ENCODE measurements at places on chromosomes 7 and 10.

DNA sequence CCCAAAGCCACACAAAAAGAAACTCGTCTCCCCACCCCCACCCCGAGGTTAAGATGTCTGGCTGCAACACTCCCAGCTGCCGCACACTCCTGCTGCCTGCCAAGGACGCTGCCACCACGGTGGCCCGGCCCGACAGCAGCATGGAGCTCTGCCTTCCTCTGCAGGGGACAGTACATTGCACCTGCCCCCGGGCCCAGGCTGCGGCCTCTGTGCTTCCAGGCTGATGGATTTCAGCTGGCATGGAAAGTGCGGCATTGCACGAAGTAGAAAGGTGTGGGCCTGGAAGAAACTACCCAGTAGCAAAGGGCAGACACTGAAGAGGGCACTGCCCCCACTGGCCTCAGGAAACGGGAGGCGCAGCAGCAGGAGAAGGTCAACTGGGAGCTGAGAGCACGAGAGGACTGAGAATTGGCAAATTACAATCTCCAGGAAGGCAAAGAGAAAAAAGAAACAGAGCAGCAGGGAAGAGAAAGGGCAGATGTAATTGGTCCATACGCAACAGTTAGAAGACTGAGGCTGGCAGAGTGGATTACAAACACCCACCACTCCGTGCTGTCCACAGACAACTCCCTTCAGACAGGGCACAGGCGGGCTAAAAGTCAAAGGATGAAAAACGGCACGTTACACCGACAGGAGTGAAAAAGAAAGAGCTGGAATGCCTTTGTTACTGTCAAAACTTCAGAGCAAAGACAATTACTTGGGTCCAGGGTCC is 117.1 kb upstream of the DIP2C start:
- DNase-seq: no peak

- no peak for DNase-seq
Measured at GRCh38 chr10:62795762-62796161, 8.8 kb upstream of the ADO start.

GRCh38 chr7:38709123-38709522 is 78.0 kb upstream of the AMPH start:
- DNase-seq: no peak

GRCh38 chr10:102714621-102715455 is at the start of gene SFXN2:
Gene SFXN2, plus strand, starts transcription at chr10:102714636. Its CDS starts 12,001 bp downstream, at chr10:102726637.
- DNase-seq: no peak

- DNase-seq: no peak
Measured at GRCh38 chr10:95265572-95265971, 25.2 kb downstream of the PDLIM1 start.

DNA sequence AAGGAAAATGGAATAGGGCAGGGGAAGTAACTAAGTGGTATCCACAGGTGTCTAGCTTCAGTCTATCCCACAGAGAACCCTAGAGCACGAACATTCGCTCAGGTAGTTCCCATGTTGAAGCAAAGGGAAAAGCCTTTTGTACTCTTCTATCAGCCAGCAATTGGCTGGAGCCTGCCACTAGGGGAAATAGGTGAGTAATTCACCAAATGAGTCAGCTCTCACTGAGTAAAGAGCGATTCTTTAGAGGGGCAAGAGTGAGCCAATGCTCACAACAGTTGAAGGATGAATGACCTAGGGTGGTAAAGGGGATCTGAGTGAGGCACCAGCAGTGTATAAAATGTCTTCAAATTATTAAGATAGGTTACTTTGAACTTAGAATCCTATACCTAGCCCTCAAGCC is 94.1 kb upstream of the ZNF800 start:
- DNase-seq: no peak

- DNase-seq: no peak
Measured at GRCh38 chr10:97863808-97864207, 14.2 kb downstream of the GOLGA7B start.

DNA sequence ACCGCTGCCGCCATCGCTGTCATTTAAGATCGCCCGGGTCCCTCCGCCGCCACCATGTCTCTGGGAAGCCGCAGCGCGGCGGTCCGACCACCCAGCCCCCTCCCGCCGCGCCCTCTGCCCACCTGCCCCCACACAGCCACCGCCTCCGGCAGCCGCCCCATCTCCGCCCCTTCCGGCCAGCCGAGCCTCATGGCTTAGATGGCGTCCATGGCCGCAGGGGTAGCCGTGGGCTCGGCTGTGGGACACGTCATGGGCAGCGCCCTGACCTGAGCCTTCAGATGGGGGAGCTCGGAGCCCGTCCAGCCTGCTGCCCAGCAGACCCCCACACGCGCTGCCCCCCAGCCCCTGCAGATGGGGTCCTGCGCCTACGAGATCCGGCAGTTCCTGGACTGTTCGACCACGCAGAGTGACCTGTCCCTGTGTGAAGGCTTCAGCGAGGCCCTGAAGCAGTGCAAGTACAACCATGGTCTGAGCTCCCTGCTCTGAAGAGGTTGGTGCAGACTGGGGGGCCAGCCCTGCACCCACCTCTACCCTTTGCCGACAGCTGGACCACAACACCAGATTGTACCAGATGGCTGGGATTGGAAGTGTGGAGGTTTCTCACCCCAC is 38.0 kb upstream of the TARP start:
- DNase-seq: no peak

DNA sequence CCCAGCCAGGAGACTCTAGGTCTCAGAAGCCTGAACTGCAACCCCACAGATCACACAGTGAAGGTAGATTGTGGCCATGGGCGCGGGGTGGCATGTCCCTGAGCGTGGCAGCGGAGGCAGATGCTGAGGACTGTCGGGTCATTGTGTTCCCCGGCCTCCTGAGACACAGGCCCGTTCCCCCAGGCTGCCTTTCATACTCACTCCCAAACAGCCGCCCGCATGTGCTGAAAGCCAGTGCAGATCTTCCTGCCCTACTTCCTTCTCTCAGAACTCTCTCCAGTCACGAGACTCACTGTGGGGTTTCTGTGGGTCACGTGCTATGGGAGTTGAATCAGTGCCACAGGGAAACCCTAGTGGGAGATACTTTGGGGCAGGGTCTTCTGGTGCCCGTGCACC is 48.0 kb downstream of the ZNF467 start:
- DNase-seq: no peak

- DNase-seq: peak; percentile 54
Measured at GRCh38 chr7:27095897-27096767, at the start of gene HOXA1. Gene HOXA1, minus strand, starts transcription at chr7:27096000. Its CDS starts 88 bp downstream, at chr7:27095912.

DNA sequence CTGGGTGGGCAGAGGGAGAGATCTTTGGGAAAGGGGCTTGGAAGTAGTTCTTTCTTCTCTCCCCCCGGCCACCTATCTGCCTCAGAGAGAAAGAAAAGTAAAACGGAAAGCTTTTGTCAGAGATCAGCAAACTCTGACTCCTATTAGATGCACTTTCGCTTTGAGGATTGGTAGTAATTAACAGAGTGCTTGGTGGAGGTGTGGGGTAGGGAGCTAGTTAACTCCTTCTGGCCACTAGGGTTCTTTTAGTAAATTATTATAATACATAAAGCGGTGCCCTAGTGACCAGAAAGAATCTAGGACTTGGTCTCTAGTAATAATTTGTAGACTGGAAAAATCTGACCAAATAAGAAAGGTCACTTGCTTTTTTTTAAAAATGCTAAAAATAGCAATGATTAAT is 54.6 kb downstream of the CPVL start:
- no peak for DNase-seq

- DNase-seq: no peak
Measured at GRCh38 chr10:74705358-74705980, 120.9 kb upstream of the KAT6B start.

GRCh38 chr10:93074147-93074596 is 479 bp downstream of the CYP26A1 start:
- no peak for DNase-seq

DNA sequence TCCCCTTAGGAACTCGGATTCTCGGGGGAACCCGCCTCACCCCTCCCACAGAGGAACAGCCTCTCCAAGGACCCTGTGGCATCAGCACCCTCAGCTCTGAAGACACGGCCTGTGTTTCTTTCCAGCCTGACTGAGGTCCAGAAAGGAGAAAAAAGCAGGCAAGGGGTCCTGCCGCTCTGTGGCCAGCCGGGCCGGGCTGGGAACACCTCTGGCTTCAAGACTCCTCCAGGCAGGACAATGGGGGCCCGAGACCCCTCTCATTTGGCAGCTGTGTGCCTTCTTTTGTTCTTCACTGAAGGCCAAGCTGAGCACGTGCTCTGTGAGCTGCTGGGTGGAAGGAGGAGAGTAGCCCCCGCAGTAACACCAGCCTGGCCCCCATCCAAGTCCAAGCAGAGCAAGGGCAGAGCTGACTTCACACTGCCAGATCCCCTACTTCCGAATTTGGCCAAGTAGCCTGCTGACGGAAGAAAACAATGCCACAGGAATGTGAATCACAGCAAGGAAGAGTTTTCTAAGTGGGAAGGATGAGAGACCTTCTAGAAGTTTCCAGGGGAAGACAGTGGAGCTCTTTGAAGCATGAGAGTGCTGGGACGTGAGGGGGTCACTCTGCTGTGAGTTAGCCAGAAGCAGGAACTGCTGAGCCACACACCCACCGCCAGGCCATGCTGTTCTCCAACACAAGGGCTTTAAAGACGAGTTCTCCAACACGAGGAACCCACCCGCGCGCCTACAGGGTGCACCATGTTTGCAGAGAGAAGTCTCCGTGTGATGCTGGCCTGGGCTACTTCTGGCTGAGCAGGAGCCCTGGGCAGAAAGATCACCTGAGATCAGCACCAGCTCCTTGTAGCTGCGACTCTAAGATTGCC is 3.1 kb downstream of the CNPY1 start:
- no peak for DNase-seq

- DNase-seq: no peak
Measured at GRCh38 chr7:87876869-87877234, 559 bp downstream of the DBF4 start.

DNA sequence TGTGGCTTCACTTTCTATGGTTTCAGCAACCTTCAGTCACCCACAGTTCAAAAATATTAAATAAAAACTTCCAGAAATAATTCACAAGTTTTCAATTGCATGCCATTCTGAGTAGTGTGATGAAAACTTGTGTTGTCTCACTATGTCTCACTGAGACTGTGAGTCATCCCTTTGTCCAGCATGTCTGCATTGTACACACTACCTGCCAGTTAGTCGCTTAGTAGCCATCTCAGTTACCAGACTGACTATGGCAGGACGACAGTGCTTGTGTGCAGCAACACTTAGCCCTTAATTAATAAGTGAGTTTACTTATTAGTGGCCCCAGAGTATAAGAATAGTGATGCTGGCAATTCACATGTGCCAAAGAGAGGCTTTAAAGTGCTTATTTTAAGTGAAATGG is 22.5 kb downstream of the CCDC186 start:
- no peak for DNase-seq

DNA sequence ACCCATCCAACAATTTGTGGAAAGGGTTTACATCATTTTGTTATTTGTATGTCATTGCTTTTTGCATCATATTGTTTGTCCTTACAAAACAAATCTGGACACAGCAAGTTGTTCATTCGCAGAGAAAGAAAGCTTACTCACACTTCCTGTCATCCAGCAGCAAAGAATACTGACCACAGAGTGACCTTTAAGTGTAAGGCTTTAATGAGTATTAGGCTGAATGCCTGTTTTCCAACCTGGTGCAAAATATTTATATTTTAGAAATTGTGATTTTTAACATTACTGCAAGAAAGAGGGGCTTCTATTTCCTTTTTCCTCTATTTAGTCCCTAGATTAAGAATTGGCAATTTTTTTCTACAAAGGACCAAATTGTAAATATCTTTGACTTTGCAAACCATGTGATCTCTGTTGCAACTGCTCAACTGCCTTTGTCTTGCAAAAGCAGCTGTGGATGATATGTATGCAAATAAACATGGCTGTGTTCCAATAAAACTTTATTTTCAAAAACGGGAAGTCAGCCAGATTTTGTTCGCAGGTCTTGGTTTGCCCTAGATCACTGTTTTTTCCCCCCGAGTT is 27.8 kb upstream of the ITGB1 start:
- DNase-seq: no peak

DNA sequence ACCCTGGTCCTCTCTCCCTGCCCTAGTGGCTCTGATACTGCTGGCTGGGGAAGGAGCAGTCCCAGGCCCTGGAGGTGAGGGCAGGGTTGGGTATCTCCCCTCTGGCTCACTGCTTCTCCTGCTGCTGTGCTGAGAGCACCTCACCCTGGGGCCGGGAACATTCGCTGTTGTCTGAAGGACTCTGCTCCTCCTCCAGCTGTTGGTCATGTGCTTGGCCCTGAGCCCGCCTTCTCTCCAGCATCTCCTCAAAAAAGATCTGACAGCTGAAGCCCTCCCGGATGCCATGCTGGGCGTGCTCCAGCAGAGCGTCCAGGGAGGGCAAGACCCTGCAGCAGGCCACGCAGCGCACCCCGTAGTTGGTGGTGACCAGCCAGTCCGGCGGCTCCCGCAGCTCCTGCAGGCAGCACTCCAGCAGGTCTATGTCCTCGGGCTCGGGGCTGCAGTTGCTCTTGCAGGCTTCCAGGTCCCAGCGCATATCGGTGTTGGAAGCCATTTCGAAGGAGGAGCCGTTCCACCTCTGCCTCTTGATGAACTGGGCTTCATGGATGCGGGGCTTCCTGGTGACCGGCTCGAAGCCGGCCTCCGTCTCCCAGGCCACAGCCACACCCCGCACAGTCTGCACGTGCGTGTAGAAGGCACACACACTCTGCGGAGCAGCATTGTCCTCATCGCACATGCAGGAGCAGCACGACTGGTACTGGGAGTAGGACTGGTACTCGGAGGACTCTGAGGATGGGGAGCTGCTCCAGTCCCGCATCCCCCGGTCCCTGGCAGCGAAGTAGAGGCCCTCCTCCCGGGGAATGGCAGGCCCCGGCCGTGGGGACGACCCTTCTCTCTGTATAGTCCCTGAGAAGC is 2.1 kb downstream of the FAM170B start:
- DNase-seq: no peak

DNA sequence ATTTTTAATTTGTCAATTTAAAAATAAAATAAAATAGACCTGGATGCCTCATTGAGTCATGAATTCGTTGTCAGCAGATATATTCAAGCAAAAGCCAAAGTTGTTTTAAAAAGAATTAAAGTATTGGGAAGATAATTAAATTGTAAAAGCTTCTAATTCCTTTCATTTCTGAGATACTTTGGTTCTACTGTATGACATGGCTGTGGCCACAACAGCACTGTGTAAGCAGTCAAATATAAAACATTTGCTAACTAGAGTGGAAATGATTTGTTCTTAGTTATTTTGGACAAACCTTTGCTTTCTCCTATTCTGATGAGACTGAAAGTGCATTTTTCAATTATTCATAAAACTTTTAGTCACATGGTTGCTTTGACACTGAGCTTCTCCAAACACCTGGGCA is 143.6 kb upstream of the FAM13C start:
- DNase-seq: no peak

GRCh38 chr10:71031026-71031425 is 142.7 kb upstream of the PCBD1 start:
- no peak for DNase-seq

DNA sequence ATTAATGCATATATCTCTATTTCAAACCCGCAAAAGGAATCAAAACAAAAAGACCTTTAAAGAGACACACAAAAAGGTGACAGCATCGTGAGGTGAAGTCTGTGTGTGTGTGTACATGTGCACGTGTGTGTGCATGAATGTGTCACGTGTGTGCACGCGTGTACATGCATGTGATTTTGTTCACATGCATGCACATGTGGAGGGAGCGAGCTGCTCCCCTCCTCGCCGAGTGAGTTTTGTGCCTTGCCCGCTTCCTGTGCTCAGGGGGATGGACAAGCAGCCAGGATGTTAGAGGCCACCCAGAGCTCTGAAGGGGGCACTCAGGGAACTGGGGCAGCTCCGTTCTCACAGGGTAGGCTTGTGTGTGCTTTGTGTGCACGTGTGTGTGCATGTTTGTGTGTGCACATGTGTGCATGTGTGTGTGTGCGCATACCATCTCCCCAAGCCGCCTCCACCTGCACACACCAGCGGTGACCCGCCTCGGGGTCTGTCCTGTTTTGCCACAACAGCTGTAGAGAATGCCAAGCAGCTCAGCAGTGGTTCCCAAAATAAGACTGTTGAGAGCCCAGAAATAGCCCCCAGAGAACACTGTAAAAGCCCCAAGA is 191.2 kb downstream of the PTPRN2 start:
- no peak for DNase-seq
